AG04449 (cell line): ENCODE measurements at places on chromosomes 11 and 22.

- no peak for DNase-seq
These were observed 17.2 kb downstream of the CBX7 start for GRCh38 chr22:39135092-39135896.

GRCh38 chr11:57460758-57461749 is 726 bp downstream of the RTN4RL2 start:
- no peak for DNase-seq

- no peak for DNase-seq
These were observed 22.6 kb upstream of the ADSL start for GRCh38 chr22:40323681-40324171.

DNA sequence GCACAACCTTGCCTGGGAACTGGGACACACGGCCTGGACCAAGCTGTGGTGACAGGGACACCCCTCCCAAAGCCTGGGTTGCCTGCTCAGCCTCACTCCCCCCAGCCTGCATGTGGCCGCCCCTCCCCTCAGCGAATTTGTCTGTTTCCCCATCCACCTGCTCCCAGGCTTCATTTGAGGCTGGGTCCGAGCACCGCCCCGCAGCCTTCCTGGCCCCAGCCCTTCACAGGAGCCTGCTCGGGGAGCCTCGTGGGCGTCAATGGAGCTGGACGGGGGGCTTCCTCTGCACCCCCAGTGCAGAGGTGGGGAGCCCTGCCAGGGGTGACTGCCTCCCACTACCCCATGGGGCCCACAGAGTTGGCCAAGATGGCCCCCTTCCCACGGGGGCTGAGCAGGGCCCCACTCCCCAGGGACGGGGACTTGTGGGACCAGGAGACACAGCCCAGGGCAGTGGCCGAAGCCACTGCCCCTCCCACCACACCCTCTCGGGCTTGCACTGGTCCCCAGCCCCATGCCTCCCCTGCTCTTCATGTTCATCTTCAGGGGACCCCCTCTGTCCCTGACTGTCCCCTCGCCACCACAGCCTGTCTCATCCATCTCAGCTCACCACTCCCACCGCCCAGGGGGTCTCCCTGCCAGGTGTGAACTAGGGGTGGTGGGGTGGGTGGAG is 91.7 kb downstream of the WNT7B start:
- DNase-seq = no peak

GRCh38 chr11:87144252-87144651 is 106.5 kb downstream of the TMEM135 start:
- no peak for DNase-seq

- DNase-seq = no peak
These were observed 595.0 kb downstream of the TBC1D22A start for GRCh38 chr22:47357493-47357892.

GRCh38 chr11:101478587-101479369 is 105.0 kb downstream of the TRPC6 start:
- DNase-seq = no peak

- no peak for DNase-seq
These were observed 1.2 kb downstream of the SLCO2B1 start for GRCh38 chr11:75152090-75152489.

DNA sequence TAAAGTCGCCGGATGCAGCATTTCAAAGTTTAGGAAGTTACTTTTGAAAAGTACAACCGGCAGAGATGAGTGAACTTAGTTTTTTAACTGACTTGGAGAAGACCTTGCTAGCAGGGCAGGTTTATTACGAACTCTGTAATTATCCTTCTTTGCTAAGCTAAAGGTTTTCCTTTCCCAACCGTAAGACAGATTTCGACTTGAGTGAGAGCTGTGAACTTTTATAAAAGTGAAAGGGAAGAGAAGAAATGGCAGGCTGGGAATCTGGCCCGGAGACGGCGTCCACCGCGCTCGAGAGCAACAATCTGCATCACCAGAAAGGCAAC is 659 bp upstream of the TEAD1 start:
- DNase-seq = no peak

DNA sequence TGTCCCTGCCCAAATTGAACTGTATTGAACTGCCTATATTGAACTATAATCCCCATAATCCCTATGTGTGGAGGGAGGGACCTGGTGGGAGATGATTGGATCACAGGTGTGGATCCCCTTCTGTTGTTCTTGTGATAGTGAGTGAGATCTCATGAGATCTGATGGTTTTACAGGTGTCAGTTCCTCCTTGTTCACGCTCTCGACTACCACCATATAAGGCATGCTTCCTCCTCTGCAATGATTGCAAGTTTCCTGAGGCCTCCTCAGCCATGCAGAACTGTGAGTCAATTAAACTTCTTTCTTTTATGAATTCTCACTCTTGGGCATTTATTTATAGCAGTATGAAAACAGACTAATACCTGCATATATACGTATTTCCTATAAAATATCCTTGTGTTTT is 206.5 kb upstream of the PDGFD start:
- no peak for DNase-seq

- DNase-seq = no peak
These were observed 60.9 kb upstream of the NECTIN1 start for GRCh38 chr11:119789766-119790407.

DNA sequence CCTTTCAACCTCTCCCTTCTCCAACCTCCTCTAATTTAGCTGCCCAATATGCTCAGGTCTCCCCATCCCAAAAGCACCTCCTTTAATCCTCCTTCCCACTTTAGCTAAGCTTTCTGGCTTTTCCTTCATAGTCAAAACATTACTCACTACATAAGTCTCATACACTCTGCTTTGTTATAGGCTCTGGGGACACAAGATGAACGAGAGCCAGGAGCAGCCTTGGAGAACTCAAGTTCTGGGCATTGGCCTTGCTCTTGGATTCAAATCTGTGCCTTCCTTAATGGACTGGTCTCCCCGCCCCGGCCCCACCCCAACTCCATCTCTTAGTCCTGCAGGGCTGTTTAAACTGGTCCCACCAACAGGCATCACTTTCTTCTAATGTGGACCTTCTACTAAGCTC is 11.4 kb upstream of the HPX start:
- no peak for DNase-seq

DNA sequence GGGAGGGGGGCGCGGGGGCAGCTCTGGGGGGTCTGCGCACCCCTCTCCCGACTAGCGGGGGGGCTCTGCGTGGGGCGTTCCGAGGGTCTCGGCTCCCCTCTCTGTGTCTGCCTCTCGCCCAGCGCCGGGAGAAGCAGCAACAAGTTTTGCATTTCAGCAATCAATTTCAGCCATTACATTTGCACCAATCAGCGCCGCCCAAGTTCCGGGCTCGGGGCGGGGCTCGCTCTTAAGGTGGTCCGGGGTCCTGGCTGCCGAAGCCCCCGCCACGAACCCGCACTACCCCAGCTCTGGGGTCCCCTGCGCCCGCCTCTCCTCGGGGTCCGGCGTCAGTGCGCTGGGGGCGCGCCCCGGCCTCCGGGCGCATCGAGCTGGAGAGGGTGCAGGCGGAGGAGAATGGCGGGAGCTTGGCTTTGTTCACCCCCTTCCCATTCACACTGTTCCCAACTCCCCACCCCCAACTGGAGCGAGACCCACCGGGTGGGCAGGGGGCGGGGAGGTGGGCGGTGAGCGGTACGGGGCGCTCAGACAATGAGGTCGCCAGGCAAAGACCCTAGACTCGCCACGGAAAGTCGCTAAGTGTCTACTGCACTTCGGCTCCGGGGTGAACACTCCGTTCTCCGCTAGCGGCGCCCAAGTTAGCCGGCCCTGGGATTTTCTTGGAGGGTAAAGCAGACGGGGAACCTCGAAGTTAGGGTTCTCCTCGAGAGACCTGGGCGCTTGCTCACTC is at the start of gene MN1:
MN1 (minus strand) TSS at position 141 of the 730 bp plus-strand sequence. CDS start 1,213 bp downstream, outside the sequence.
- DNase-seq = no peak

DNA sequence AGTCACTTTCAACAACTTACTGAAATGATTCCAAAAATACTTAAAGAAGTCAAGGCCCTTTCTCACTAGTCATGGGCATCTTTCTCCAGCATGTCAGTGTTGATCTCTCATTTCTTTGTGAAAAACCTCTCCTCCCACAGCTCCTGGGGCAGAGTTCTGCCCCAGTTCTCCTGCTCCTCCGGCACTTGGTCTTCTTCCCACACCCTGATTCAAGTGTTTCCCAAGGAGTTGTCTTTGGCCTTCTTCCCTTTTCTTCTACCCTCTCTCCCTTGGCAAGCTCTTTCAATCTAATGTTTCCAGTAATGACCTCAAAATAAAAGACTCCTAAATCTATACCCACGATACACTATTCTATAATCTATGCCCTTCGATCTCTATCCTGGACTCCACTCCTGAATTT is 42.1 kb upstream of the CCDC34 start:
- no peak for DNase-seq

DNA sequence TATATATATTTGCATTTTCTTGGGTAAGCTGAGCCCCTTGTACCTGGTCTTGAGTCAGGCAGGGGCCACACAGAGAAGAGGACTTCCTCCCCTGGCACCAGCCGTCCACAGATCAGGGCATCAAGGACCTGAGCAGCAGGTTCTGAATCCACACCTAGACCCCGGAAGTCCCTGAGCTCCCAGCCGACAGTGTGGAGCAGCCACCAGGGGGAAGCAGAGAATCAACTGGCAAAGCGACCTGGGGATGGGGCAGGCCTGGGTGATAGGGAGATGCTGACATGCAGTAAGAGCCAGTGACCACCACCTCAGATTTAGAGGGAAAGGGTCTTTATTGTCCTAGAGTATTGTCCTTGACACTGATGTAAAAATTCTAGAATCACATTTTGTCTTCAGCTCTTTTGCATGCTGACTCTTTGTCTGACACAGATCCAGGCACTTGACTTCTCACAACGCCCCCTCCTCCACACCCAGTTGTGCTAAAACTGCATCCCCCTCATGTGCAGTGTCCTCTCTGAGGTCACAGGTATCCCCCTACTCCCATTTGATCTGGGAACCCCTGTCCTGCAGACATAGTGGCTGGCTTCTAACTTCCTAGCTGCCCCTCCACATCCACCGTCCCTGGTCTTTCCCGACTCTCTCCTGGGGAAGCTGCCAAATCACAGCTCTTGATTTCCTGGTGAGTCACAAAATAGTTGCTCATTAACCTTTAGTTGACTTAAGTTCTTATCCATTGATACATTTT is 109.3 kb downstream of the GGTLC2 start:
- no peak for DNase-seq

- DNase-seq = no peak
These were observed 137.4 kb downstream of the EHF start for GRCh38 chr11:34758262-34758661.

DNA sequence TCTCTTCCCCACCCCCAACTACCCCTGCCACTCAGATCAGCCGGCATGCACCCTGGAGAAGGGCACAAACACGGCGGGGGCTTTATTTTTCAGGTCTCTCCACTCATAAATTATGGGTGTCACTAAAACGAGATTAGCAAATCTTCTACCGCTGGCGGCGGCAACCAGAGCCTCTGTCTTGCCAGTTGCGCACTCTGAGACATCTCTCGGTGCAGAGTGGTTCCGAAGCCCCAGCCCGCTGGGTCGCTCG is 125.3 kb upstream of the C11orf58 start:
- no peak for DNase-seq

DNA sequence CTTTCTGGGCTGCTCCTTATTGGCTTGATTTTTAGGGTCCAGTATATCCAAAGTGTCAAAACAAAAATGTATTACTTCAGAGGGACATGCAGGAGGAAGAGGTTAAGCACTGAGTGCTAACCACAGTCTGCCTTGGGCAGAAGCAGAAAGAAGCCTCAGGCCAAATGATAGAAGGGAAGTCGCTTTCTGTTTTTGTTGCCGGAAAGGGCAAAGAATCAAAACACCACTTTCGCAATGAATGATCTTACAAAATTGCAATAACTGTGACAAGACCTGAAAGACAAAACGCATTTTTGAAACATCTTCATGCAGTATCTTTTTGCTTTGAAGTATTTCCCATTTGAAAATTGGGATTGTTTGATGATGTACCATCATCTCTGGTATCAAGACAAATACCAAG is 70.1 kb upstream of the PICALM start:
- no peak for DNase-seq

- DNase-seq = peak; percentile 4
These were observed 2.0 kb upstream of the KRTAP5-10 start for GRCh38 chr11:71563406-71563805.

DNA sequence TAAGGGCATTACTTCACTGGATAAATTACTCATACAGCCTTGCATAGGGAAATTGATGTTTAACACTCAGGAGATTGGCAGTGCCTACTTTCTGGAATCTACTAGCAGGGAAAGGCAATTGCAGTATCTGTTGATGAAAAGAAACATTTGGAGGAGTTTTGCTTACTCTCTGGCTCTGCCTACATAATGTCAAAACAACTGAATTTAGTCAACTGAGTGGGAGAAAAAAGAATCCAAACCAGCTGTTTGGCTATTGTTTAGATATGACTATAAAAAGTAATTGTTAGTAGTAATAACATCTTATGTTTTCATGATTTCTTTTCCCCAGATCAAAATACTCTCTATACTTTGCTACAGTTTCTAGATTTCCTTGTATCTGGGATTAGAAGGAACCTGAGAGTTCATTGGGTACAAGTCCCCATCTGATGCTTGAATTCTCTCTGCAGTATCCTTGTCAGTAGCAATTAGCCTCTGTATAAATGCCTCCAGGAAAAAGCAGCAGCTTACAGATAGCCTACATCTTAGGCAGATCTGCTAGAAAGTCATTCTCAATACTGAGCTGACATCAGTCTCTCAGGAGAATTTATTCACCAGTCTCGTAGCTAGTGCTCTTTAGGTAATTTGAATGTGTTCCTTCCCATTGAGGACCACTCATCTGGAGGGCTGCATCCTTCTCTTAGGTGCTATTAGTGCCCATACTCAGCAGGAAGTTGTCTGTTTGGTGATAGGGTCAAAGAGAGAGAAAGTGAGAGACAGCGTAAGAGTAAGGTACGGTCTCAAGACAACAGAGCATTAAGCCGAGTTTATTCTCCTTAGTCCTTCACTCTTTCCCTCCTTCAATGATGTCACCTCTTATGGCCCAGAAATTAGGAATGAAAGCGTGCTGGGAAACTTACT is 185.9 kb upstream of the CCDC90B start:
- DNase-seq = no peak

GRCh38 chr11:100892886-100893285 is 205.8 kb downstream of the ARHGAP42 start:
- DNase-seq = no peak

DNA sequence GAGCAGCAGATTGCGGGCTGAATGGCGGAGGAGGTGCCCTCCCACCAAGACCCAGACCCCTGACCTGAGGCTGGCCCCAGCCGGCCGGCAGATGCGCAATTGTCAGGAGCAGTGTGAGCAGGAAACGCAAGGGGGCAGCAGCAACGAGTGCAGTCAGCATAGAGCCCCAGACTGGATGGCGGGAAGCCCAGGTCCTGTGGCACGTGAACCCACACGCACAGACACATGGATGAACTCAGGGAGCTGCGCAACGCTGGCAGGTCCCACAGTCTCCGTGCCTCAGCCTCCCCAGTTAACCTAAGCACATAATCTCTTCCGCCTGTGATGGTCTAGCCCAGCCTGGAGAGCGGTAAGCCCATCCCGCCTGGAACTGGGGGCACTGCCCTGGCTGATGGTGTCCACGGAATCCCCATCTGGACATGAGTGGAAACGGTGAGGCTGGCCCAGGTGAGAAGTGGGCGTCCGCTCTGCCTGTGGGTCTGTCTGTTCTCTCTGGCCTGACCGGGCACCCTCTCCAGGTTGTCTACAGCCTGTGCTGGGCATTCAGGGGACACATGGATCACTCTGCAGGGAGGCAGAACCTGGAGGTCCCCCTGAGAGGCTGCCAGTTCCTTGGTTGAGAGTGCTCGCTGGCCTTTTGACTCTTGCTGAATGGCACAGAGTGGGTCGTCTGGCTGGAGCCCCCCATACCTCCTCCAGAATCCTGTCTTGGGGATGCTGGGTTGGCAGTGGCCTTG is 626 bp upstream of the TBX10 start:
- no peak for DNase-seq
